GM23338 (cell line): ENCODE measurements at places on chromosomes 16 and 17. TPM values are rescaled to one million over a fixed set of nuclear protein-coding genes. Genes with fewer than 3 reads are reported as not detected.

Gene TUBG1
- polyA plus RNA-seq: 110 and 117 TPM in 2 replicates

Gene KRT36
- polyA plus RNA-seq: not detected in 2 replicates

DNA sequence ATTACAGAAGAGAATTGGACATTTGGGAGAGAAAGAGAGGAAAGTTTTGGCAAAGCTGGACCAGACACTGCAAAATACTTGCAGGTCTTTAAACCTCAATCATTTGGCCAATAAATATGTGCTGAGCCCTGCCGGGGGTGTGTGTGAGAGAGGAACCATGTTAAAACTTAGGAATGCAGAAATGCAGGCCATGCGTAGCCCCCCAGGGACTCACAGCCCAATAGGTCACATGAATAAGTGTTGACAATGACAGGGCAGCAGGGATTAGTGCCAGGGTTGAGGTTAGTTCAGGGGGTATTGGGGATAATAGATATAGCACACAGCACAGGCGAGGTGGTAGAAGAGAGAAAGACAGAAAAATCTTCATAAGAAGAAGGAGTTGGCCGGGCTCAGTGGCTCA lies 113.3 kb upstream of the ADAMTS18 start:
- no peaks in the 10 kb centered on the region for H3K36me3 ChIP-seq
- H3K27ac ChIP-seq: no peak overlapping the region
- no peaks in the 10 kb centered on the region for H3K27me3 ChIP-seq
- H3K4me3 ChIP-seq: no peak overlapping the region

GRCh38 chr17:32792207-32792606 lies 84.7 kb downstream of the MYO1D start:
- no peaks in the 10 kb centered on the region for H3K36me3 ChIP-seq
- H3K4me3 ChIP-seq: no peak overlapping the region
- H3K27me3 ChIP-seq: no peaks in the 10 kb centered on the region
- no peak for DNase-seq
- 0 out of 2 replicates have a peak, but pooled peaks cover 5% of the 10 kb centered on the region for H3K4me1 ChIP-seq

DNA sequence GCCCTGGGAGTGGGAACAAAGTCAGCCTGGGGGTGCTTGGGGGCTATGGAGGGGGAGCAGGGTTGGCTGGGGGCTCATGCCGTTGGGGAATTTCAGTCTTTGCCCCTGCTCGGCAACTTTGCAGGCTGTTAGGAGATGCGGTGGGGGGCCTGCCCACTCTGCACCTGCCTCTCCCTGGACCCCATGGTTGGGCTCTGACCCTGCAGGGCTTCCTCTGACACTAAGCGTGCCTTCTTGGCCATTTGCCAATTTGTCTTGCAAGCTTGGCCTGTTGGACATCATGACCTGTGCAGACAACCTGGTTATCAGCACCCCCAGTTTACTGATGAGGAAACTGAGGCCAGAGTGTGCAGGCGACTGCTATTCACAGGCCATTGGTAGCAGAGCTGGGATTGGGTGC lies 14.6 kb downstream of the ADCY7 start:
- no peaks in the 10 kb centered on the region for H3K27me3 ChIP-seq
- peaks cover 11% of the 10 kb centered on the region for H3K4me1 ChIP-seq
- no peaks in the 10 kb centered on the region for H3K36me3 ChIP-seq
- H3K4me3 ChIP-seq: no peak overlapping the region
- DNase-seq: no peak

DNA sequence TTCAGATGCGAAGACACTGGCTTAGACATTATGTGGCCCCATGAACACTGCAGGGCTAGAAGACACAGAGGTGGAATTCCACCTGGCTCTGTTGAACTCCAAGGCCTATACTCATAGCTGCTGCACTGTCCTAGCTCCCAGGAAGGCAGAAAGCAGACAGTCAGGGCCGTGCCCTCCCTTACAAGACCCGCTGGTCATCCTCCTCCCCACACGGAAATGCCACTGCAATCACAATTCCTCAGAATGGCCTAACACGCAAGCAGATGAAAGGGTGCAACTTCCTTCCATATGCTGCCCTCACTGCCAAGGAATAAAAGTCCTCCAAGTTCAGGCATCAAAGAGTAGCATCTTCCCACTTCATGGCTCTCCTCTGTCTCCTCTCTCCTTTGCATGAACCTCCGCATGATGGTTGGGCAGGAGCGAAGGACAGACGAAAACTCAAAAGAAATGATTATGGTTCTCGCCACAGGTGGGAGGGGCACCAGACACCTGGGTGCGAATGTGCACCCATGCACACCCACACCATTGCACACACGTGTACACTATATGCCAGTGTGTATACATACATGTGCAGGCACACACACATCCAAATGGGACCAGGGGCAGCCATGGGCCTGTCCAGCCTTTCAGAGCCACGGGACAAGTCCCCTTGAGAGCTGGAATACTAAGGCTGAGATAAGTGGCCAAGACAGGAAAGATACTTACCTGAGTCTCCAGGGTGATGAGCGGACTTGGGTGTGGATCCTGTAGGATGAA lies 113.3 kb downstream of the XYLT1 start:
- H3K4me1 ChIP-seq: peaks cover 5% of the 10 kb centered on the region; the same call in 1 of the 2 replicates
- no peaks in the 10 kb centered on the region for H3K27me3 ChIP-seq
- no peak overlapping the region for H3K27ac ChIP-seq
- H3K4me3 ChIP-seq: no peak overlapping the region
- no peaks in the 10 kb centered on the region for H3K36me3 ChIP-seq

DNA sequence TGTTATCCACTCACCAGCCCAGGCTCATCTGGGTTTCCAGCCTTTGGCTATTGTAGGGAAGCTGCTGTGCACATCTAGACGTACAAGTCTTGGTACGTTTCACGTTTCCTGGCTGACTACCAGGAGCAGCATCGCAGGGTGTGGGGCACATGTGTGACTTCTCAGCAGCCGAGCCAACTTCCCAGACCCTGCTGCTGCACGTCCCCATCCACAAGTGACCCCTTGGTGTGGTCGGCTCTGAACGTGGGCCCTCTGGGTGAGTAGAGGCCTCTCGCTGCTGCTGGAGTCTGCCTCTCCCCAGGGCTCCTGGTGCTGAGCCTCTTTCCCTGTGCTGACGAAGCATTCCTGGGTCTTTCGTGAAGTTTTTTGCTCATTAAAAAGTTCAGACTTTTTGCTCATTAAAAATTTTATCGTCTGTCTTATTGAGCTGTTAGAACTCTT lies 70.2 kb upstream of the ZNF750 start:
- no peak overlapping the region for H3K4me3 ChIP-seq
- no peak overlapping the region for H3K27ac ChIP-seq
- no peaks in the 10 kb centered on the region for H3K4me1 ChIP-seq
- H3K36me3 ChIP-seq: no peaks in the 10 kb centered on the region
- DNase-seq: no peak

DNA sequence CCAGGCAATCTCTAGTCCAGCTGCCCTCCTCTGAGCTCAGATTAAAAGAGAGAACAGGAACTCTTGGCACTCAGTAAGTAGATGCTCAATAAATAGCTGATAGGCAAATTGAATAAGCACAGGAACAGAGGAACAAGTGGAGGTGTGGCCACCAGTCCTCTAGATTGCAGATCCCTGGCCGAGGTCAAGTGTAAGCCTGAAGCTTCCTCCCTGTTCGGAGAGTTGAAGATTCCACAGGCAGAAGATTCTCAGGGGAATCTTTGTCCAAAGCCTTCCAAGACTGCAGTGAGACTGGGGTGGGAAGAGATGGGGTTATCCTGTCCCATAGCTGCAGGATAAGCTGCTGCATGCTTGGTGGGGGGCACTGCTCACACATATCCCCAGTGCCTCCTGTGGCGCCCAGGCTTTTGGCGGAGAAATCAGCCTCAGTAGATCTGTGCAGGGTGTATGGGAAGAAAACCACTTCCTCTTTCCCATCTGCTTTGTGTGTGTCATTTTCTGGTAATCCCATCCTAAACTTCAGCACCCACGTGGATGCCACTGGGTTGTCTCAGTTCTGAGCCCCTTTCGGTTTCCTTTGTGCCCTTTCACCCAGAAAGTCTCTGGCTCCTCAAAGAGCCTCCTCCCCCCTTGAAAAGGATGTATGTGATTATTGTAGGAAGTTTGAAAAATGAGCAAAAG lies 12.1 kb downstream of the CD300A start:
- H3K4me1 ChIP-seq: no peaks in the 10 kb centered on the region
- H3K27ac ChIP-seq: no peak overlapping the region
- H3K27me3 ChIP-seq: no peaks in the 10 kb centered on the region
- no peak for DNase-seq

- H3K27me3 ChIP-seq: no peaks in the 10 kb centered on the region
- no peak overlapping the region for H3K4me3 ChIP-seq
These were observed 99.3 kb upstream of the TNRC6C start for GRCh38 chr17:77859035-77859810.

DNA sequence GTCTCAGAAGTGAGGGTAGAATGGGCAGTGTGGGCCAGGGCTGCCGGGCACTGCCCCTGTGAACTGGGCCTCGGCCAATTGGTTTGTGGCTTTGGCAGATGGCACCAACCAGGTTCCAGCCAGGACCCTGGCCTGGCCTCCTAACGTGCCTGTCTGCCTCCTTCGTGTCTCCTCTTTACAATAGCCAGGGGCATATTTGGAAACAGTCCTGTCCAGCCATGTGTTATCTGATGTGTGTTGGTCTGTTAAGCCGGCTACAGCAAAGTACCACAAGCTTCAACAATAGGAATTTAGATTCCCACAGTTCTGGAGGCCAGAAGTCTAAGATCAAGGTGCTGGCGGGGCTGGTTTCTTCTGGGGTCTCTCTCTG lies 14.6 kb downstream of the CRISPLD2 start:
- no peak for DNase-seq
- no peaks in the 10 kb centered on the region for H3K36me3 ChIP-seq
- no peak overlapping the region for H3K4me3 ChIP-seq
- H3K4me1 ChIP-seq: peaks cover 5% of the 10 kb centered on the region; the same call in 1 of the 2 replicates
- H3K27me3 ChIP-seq: no peaks in the 10 kb centered on the region
- no peak overlapping the region for H3K27ac ChIP-seq

- H3K27me3 ChIP-seq: no peaks in the 10 kb centered on the region
- no peak overlapping the region for H3K4me3 ChIP-seq
- H3K36me3 ChIP-seq: no peaks in the 10 kb centered on the region
- peak; percentile 15 for DNase-seq
These were observed 7.7 kb upstream of the ITPRIPL2 start for GRCh38 chr16:19105891-19106624.

- no peaks in the 10 kb centered on the region; the same call in 1 of the 2 replicates for H3K4me1 ChIP-seq
These were observed 272.4 kb upstream of the CDH11 start for GRCh38 chr16:65394281-65394680.

DNA sequence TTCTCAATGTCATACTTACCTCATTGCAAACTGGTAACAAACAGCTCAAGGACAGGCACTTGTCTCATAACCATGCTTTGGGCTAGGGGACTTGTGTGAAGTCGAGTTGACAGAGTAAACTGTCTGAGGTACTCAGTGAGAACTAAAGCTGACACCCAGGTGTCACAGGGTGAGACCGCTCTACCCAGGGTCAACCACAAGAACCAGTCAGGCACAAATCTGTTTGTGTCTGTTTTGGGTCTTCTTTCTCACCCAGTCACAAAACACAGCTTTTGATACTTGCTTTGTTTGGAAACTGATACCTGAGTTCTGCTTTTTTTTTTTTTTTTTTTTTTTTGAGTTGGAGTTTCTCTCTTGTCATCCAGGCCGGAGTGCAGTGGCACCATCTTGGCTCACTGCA lies 161.1 kb downstream of the STX8 start:
- H3K27me3 ChIP-seq: no peaks in the 10 kb centered on the region
- no peak overlapping the region for H3K27ac ChIP-seq
- no peaks in the 10 kb centered on the region for H3K36me3 ChIP-seq
- no peak for DNase-seq

- DNase-seq: no peak
- H3K27me3 ChIP-seq: peaks cover 44% of the 10 kb centered on the region
- H3K4me1 ChIP-seq: peaks cover 8% of the 10 kb centered on the region; the same call in 1 of the 2 replicates
- H3K27ac ChIP-seq: no peak overlapping the region
These were observed 2.4 kb downstream of the SKAP1 start for GRCh38 chr17:48427598-48427997.

DNA sequence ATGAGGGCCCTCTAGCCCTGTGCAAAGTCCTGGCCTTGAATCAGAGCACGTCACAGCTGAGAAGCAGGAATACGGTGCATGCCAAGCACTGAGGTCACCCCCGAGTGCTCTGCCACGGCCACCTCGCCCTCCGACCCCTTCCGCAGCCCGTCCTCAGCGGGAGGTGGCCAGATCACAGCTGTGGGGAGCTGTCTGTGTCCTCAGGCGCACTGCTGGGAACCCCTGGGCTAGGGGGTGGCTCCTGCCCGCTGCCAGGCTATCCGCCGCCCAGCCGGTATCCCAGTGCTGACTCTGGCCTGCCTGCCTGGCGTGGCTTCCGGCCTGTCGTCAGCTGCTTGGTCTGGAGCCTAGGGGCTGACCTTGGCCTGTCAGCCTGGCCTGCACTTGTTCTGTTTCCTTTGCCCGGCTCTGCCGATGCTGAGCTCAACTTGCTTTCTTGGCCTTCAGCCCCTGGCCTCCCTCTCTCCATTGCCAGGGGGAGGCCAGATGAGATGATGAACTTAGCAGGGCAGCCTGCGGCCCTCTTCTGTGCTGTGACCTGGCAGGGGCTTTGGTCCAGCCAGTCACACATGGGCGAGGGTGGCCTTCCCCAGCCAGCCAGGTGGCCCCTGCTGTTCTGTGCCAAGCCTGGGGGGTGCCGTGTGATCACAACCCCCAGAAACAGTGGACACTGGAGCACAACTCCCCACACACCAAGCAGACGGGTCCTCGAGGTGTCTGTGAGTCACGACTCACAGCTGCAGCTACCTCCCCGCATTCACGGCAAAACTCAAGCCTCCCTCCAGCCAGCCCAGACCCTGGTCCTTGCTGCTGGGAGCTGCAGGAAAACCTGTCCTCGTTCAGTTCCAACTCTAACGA lies 77.3 kb downstream of the ZDHHC7 start:
- no peak overlapping the region for H3K4me3 ChIP-seq
- no peak for DNase-seq

GRCh38 chr17:39198186-39198566 lies 707 bp upstream of the CACNB1 start:
- no peak for DNase-seq
- peaks cover 45% of the 10 kb centered on the region for H3K4me1 ChIP-seq
- no peaks in the 10 kb centered on the region for H3K27me3 ChIP-seq
- H3K27ac ChIP-seq: peak overlapping the region; percentile 89

DNA sequence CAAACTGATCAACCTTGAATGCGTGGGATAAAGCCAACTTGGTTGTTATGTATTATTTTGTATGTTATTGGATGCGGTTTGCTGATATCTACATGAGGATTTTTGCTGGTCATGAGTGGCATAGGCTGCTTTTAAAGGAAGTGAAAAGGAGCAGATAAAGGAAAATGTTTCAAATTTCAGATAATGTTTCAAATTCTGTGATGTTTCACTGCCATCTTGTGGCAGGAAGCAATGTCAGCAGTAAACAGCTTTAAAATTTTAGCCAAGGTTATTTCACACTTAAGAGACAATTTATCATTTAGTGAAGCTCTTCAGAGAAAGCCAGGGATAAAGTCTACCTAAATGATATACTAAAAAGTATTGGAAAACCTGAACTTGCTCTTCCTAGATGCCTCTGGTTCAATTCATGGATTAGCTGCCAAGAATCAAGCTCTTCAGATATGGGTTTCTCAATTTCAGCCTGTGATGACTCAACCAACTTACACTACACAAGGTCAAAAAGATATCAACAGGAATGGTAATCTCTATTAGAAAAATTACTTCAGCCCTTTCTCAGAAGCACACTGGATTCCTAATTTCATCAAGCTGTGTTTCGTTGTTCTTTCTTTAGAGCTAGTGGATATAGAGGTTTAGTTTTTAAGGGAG lies 136.0 kb upstream of the C17orf78 start:
- peaks cover 74% of the 10 kb centered on the region for H3K36me3 ChIP-seq
- no peak overlapping the region for H3K27ac ChIP-seq
- DNase-seq: peak; percentile 33
- H3K27me3 ChIP-seq: no peaks in the 10 kb centered on the region
- H3K4me1 ChIP-seq: no peaks in the 10 kb centered on the region
